ENCODE measurements at places on chromosomes 6 and 20. TPM values are rescaled to one million over a fixed set of nuclear protein-coding genes. Genes with fewer than 3 reads are reported as not detected.

DNA sequence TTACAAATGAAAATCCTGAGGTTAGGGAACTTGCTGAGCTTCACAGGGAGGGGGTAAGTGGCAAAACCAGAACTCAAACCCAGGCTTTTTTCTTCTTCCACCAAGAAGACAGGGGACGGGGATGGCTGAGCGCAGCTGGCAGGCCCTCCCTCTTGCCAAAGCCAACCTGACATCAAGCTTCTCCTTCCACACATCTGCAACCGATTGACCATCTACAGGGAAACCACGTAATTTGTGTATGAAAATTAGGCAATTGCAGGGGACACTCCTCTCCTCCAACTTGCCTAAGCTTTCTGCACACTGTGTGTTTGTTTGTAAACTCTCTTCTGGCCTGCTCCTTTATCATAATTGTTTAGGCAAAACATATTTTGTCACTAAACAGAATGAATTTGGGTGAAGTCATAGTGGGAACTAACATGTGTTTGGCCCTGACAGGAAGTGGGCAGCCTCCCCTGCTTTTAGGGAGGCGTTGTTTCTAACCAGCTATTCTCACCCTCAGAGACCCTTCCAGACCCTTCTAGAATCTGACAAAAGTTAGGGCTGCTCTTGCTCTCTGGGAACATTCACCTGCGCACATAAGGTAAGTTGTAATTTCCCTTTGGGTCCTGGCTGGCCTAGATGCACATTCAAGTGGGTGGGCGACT, 18.9 kb downstream of the ZNF831 start:
- H3K27ac ChIP-seq = no peak overlapping the region
- no peaks in the 10 kb centered on the region for H3K27me3 ChIP-seq
- no peak for DNase-seq
- H3K4me3 ChIP-seq = no peak overlapping the region
- H3K36me3 ChIP-seq = no peaks in the 10 kb centered on the region

DNA sequence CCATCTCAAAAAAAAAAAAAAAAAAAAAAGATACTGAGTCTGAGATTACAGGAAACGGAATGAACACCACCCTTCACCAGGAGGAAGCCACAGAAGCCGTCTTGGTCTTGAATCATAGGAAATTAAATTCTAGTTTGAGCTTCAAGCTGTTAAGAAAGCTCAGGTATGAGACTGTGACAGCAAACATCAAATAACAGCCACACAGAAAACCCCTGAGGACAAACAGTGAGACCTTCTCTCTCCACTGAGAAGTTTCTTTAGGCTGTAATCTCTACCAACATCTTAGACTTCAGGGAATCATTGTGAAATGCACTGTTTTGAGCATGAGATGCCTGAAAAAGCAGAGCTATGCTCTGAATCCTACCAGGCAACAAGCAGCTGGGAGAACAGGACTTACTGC, 30.8 kb downstream of the PDE10A start:
- H3K36me3 ChIP-seq = no peaks in the 10 kb centered on the region
- peaks cover 38% of the 10 kb centered on the region for H3K4me1 ChIP-seq
- no peak for DNase-seq
- no peak overlapping the region for H3K27ac ChIP-seq
- no peaks in the 10 kb centered on the region for H3K27me3 ChIP-seq
- H3K4me3 ChIP-seq = no peak overlapping the region

DNA sequence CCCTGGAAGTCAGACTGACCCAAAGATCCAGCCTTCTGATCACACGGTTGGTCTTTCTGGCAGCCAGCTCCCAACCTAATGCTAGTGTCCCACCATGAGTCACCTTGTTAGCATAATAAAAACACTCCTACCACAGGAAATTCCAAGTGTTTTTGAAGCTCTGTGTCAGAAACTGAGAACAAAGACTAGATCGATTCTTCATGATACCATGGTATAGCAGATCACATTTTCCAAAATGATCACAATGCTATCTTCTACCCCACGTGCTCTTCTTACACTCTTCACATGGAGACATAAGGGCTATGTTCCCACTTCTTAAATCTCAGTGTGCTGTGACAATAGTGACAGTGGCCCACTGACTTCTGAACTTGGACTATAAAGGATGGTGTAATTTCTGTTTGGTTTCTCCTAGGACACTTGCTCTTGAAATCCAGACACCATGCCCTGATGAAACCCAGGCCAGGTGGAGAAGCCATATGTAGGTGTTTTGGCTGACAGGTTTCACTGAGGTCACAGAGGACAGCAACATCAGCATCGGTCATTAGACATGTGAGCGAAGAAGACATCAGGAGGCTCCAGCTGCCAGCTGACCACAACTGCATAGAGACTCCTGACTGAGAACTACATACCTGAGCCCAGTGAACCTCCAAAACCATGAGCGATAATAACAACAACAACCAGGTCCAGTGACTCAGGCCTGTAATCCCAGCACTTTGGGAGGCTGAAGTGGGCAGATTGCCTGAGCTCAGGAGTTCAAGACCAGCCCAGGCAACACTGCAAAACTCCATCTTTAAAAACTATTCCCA, 57.5 kb downstream of the MKKS start:
- DNase-seq = no peak
- H3K27me3 ChIP-seq = peaks cover 2% of the 10 kb centered on the region
- H3K4me1 ChIP-seq = peaks cover 6% of the 10 kb centered on the region
- H3K4me3 ChIP-seq = no peak overlapping the region
- no peak overlapping the region for H3K27ac ChIP-seq

- no peak overlapping the region for H3K27ac ChIP-seq
- no peak overlapping the region for H3K4me3 ChIP-seq
- H3K36me3 ChIP-seq = no peaks in the 10 kb centered on the region
Measured at GRCh38 chr20:15890407-15890982, 682.8 kb downstream of the KIF16B start.

GRCh38 chr6:54633601-54634000, 213.0 kb upstream of the FAM83B start:
- no peak overlapping the region for H3K27ac ChIP-seq
- no peak for DNase-seq
- no peak overlapping the region for H3K4me3 ChIP-seq
- H3K27me3 ChIP-seq = no peaks in the 10 kb centered on the region
- H3K36me3 ChIP-seq = no peaks in the 10 kb centered on the region
- H3K4me1 ChIP-seq = no peaks in the 10 kb centered on the region

DNA sequence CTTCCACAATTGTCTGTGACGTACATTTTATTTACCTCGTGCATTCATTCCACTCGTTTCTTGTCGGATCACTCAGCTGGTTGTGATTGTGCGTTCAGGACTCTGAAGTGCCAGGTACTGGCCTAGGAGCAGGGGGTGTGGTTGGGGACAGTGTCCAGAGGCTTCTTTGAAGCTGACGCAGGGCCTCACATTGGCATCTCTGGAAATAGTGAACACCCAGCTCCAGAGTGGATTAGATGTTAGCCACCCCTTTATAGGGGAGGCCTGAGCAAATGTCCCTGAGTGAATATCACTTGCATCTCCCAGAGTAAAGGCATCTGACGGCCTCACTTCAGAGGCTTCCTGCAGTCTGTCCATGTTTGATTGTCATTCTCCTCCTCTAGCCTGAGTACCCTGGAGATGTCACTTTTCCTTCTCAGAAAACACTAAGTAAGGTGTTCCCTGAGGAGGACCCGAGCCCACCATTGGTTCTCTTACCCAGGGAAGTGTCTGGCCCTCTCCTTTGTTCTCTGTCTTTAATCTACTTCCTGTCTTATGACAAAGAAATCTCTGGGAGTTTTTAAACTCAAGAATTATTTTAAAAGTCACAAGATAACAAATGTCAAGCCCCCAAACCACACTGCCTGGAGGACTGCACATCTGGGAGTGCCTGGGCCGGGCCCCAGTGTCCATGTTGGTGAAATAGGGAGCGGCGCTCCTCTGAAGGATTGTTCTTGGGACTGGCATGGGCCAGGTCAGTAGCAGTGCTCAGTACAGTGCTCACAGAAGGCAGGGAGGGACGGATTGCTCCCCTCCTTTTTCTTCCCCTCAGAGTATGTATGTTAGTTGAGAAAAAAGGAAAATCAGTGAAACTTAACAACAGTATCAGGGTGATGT, 10.8 kb downstream of the STX16 start:
- H3K4me3 ChIP-seq = no peak overlapping the region
- H3K27ac ChIP-seq = peak overlapping the region; percentile 32
- peaks cover 27% of the 10 kb centered on the region for H3K36me3 ChIP-seq
- peak; percentile 53 for DNase-seq
- H3K4me1 ChIP-seq = peaks cover 25% of the 10 kb centered on the region

DNA sequence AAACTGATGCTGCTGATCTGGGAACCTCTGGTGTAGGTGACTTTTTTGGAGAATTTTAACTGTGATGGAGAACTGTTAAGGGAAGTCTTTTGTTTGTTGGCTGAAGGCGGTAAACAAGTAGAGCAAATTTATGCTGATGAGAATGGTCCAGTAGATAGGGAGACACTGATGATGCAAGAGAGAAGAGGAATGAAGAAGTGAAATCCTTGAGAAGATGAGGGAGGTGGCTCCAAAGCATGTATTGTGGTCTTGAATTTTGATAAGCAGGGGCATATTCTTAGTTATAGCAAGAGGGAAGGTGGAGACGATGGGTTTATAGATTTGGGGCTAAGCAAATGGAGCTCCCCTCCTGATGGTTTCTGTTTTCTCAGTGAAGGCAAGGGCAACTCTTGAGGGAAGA, 22.0 kb downstream of the MAPK14 start:
- no peak for DNase-seq
- H3K27me3 ChIP-seq = no peaks in the 10 kb centered on the region
- H3K4me1 ChIP-seq = no peaks in the 10 kb centered on the region
- H3K27ac ChIP-seq = no peak overlapping the region
- no peak overlapping the region for H3K4me3 ChIP-seq

DNA sequence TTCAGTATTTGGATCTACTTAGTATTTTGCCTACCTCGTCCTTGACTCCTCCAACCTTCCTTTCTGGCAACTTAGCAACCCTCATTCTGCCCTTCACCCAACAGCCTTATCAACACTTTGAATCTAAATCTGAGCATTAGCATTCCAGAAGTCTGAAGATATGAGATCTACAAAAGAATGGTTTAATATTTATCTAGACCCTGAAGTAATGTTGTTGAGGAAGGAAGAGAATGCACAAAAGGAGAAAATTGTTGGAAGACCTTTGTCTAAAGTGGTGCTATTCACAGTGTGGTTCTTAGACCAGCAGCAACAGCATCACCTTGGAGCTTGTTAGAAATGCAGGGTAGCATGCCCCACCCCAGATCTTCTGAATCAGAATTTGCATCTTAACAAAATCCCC, 198.2 kb upstream of the PLCB4 start:
- H3K4me1 ChIP-seq = peaks cover 18% of the 10 kb centered on the region
- H3K4me3 ChIP-seq = no peak overlapping the region
- H3K27ac ChIP-seq = no peak overlapping the region
- peaks cover 3% of the 10 kb centered on the region for H3K36me3 ChIP-seq

GRCh38 chr6:42624601-42625000, 60.8 kb downstream of the UBR2 start:
- H3K27ac ChIP-seq = no peak overlapping the region
- peaks cover 47% of the 10 kb centered on the region for H3K36me3 ChIP-seq
- no peaks in the 10 kb centered on the region for H3K27me3 ChIP-seq
- no peak overlapping the region for H3K4me3 ChIP-seq

DNA sequence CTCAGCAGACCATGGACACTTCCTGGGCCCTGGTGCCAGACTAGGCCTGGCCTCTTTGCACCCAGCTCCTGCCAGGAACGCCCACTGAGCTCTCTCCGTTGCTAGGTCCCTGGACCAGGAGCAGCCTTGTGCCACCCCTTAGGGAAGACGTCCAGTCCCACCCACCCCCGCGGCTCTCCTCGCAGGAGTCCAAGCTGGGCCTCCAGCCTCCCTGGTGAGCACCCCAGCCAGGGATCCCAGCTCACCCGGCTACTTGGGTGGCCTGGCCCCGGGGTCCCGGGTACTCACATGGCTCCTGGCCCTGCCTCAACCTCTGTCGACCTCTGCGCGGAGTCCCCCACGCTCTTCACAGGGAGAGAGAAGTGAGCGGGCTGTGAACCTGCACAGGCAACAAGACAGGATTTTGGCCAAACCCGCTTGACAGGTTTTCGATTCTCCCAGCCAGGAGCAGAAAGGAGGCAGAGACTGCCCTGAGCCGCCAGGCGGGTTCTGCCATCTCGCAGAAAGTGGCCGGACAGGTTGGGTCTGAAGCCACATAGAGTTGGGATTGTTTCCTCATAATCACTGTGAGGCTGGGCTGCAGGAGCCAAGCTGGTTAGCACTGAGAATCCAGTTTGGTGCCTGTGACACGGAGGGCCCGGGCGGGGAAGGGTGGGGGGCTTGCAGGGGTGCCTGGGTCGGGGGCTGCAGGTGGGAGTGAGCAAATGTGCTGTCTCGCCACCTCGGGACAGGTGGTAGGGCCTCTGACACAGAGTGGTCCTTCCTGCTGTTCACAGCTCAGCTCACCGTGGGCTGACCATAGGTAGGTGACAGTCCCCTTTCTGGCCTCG, at the start of gene RBBP8NL:
Gene RBBP8NL (minus strand): TSS at position 368 of the 830 bp plus-strand sequence. CDS start 7,892 bp downstream, outside the sequence.
- H3K36me3 ChIP-seq = no peaks in the 10 kb centered on the region
- no peak within 1 kb of the TSS for H3K4me3 ChIP-seq
- DNase-seq = no peak
- no peak within 1 kb of the TSS for H3K27ac ChIP-seq
- no peaks in the 10 kb centered on the region for H3K4me1 ChIP-seq

DNA sequence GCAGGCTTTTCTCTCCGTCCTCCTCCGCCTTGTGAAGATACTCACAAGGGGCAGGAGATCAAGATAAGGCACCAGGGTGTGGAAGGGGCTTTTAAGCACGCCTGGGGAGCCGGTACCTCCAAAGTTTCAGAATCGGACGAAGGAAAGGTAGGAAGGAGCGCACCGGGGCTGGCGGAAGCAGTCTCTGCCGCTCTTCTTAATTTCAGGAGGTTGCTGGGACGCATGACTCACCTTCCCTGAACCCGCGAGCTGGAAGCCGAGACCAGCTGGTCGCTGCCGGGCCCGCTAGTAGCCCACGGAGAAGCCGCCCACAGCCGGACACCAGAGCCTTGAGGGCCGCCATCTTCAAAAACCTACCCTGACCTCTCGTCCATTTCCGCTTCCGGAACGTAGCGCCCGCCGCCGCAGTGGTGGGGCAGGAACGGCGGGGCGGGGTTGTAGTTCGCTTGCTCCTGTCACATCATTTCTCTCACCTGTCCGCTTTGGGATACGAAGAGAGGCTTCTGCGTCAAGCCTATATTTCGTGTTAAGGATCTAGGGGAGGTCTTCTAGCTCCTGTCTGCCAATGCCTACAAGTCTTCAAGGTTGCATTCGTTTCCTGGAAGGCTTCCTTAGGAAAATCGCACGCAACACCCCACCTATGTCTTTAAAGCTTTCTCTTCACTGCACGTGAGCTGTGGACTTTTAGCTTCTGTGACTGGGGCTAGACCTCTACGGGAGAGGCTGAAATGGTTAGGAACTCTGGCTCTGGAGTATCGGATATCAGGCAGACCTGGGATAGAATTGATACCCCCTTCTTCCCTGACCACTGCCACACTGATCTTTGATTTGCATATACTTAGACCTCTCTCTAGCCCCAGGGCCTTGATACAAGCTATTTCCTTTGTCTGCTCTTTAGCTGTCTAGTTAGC, at the start of gene MRPS18A:
Gene MRPS18A (minus strand): TSS at position 355 of the 911 bp plus-strand sequence. CDS start 12 bp downstream, at position 343.
- DNase-seq = peak; percentile 89
- H3K4me3 ChIP-seq = peak within 1 kb of the TSS; percentile 94
- no peaks in the 10 kb centered on the region for H3K27me3 ChIP-seq
- H3K4me1 ChIP-seq = peaks cover 25% of the 10 kb centered on the region

OR2H2 gene
- total RNA-seq = not detected

CDSN gene
- not detected for total RNA-seq

SYNGAP1 gene
- total RNA-seq = 34.7 TPM
